ENCODE measurements at places on chromosomes 1 and 21.

DNA sequence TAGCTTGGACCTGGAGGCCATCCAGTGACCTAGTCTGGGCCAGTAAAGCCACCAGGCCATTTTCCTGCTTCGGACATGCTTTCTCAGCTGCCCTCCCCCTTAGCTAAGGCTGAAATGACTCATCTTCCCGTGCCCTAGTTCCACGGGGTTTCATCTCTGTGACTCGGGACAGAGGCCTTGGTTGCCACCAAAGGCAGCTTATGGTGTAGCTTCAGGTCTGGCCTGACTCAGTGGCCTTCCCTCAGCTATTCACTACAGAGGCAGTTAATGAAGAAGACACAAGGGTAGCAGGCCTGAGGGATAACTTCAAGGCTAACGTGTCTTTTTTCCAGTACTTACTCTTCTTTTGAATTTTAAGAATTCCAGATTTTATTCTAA, 82.4 kb downstream of the PBX1 start:
- DNase-seq = peak; percentile 28

GRCh38 chr1:46315669-46316403, 12.3 kb downstream of the UQCRH start:
- DNase-seq = peak; percentile 59

- no peak for DNase-seq
These were observed 760.1 kb upstream of the NEGR1 start for GRCh38 chr1:73042403-73042802.

- DNase-seq = peak; percentile 4
These were observed 11.9 kb downstream of the KLHL12 start for GRCh38 chr1:202915146-202915545.

DNA sequence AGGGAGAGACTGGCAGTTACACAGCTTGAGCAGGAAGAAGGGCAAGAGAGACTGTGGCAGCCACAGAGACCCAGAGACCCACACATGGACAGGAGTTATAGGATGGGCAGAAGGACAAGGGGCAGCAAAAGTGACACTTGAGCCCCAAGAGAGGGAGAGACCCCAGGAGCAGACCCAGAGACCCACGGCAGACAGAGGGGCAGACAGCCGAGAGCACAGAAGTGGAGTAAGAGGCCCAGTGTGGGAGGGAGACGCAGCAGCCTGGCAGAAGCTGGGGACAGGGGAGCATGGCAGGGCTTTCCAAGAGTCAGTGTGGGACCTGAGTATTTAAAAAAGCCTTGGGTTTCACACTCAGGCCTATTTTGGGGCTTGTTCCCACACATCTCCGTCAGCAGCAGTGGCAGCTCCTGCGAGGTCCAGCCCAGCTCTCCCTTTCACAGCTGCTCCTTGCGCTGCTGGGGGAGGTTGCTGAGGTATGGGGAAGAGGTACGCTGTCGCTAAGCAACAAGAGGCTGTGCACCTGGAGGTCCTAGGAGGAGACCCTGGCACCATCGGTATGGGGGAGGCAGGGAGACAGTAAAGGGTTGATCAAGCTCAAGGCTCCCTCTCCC, 9.0 kb upstream of the MEF2D start:
- no peak for DNase-seq

DNA sequence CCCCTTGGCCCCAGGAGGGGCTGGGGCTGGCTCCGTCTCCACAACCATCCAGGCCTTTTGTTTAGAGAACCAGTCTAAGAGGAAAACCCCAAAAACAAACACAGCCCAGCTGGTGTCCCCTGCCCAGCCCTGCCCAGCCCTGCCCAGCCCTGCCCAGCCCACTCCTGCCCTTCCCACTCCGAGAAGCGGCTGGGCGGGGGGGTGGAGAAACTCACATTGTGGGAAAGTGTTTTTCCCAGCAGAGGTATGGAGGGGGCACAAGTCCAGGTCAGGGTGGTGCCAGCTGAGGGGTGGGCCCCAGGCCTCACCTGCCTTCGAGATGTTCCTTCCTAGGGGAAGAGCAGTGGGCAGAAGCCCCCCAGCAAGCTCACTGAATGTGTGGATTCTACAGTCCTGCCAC, 10.0 kb upstream of the FAM131C start:
- DNase-seq = no peak

- DNase-seq = peak; percentile 49
These were observed 209.7 kb downstream of the PATJ start for GRCh38 chr1:61951731-61952580.

DNA sequence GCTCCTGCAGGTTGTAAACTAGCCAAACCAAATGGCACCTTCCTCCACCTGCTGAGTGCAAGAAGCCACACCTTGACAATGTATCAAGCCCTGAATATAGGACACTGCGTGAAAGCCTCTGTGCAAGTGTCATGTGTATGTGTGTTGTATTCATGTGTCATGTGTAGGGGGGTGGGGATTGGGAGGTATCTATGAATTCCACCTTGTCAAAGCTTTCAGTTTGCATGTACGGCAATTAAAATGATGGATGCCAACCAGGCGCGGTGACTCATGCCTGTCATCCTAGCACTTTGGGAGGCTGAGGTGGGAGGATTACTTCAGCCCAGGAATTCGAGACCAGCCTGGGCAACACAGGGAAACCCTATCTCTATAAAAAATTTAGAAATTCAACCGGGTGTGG, 19.8 kb downstream of the CD34 start:
- DNase-seq = no peak

DNA sequence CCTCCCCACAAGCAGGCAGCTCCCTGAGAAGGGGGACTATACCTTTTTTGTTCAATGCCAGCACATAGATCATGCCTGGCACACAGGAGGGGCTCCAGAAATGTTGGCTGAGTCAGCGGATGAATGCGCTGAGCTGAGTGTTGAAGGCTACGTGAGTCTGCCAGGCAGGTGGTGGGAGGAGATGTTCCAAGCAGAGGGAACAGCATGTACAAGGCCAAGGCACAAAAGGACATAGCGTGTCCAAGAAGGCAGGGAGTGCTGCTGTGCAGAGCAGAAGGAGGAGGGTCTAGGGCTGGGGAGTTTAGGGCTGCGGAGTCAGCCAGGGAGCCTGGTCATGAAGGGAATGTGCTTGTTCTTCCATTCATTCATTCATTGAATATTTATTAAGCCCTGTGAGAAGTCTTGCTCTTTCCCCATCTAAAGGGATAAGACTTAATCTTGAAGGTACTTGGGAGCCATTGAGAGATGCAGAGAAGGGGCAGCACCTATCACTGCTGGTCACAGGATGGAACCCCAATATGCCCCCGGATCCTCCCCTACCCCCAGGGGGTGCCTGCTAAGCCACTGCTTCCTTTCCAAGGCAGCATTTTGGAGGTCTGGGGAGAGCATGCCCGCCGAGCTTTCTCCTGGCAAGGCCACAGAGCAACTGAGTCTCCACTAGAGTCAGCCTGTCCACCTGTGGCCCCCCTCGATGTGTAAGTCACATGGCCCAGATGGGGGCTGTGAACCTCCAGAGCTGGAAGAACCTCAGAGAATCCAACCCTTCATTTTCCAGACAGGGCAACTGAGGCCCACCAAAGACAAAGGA, 31.2 kb upstream of the LAPTM5 start:
- DNase-seq = no peak

- DNase-seq = no peak
These were observed 8.9 kb downstream of the TRIM33 start for GRCh38 chr1:114502080-114502479.

DNA sequence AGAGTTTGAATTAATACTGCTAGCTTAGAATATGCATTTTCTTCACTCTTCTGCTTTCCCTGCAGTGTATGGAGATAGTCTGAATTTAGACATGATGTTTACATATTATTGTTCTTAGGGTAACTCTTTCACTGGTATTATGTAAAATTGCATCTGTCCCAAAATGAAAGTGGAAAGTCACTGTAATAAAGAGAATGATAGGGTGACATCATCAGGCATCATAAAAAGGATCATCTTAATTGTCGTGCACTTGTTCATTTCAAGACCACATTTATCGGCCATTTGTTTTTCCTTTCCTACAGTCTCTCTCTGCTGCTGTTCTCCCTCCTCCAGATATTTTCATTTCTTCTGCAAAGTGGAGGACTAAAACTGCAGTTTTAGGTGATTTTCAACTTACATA, 61.9 kb upstream of the ZNF281 start:
- no peak for DNase-seq

DNA sequence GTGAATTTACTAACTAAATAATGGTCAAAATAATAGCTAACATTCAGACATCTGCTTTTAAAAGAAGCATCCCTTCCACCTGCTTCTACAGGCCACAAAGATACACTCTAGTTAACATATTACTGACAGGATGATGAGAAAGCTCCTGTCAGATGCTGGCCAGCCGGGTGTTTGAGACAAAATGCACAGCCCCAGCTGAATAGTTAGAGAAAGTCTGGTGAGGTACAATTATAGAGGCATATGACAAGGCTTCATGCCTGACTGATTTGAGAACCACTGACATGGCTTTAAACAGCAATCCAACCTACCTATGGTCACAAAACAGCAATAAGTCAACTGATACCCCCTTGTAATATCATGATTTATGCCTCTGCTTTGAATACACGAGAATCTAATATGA, 137.0 kb downstream of the DENND1B start:
- no peak for DNase-seq

DNA sequence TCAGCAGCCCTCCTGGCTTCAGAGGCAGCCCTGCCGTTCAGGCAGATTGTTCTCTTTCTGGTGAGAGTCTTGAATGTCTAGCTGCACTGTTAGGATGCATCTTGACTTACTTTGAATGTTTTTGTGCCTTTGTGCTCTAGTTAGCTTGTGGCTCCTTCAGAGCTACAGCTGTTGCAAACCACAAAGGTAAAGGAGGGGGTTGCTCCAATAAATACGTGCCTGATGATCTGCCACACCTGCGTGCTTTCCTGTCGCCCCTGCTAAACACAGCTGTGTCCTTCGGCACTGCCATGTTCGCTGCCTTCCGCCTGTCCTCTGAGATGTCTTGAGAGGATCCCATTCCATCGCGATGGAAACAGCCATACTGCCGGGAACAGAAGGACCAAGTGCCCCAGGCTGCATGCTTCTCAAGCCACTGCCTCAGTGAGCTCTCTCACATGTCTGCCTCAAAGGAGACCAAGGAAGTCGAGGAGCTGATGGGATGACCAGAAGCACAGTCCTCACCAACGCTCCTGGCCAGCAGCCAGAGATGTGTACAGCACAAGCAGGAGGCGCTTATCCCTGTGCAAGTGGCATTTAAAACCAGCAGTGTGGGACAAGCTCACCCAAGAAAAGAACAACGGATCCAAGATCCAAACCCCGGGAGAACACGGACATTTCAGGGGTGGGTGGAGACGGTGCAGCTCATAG, 12.0 kb upstream of the SMIM12 start:
- no peak for DNase-seq

DNA sequence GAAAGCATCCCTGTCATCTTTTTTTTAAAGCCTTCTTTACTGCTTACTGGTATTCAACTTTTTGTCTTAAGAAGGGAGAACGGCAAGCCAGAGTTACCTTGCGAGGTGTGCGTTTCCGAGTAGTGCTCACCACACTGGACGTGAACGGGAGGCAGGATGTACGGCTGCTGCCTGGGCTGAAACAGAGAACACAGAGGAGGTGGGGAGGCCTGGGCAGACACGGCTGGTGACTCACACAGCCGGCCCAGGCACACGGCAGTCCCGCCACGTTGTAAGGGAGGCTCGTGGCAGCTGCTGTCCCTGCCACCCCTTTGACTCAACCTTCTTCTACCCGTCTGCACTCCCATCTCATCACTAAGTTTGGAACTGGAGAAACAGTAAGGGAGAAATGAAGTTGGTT, 105.8 kb downstream of the SMYD2 start:
- no peak for DNase-seq

- no peak for DNase-seq
These were observed 96.2 kb upstream of the EDN2 start for GRCh38 chr1:41580520-41581172.

DNA sequence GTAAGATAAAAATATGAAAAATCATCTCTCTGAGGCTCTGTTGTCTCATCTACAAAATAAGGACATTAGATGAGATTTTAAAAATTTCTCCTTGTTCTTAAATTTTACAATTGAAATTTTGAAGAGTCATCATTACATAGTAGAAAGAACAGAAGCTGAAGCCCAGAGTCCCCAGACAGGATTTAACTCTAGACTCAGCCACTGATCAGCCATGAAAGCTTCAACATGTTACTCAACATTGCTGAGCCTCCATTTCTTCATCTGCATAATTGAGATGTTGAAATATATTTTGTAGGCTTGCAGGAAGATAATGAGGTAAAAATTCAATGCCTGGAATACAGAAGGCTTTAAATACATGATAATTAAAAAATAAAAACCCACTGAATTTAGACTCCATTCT, 633.3 kb downstream of the LMO4 start:
- peak; percentile 54 for DNase-seq
